GM23338 (cell line): ENCODE measurements at places on chromosomes 6 and 20.

DNA sequence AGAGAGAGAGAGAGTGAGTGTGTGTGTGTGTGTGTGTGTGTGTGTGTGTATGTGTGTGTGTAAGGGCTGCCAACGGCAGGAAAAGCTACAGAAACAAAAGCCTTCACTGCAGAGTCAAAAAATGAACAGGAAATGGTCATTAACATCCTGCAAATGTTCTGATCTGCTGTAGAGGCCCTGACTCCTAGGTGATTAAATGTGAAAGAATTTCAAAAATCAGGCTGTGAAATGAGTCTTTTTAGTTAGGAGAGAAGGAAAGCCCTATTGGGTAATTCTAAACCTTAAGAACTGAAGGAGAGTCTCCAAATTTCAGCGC is 166.5 kb upstream of the MYLIP start:
- DNase-seq = peak; percentile 2

DNA sequence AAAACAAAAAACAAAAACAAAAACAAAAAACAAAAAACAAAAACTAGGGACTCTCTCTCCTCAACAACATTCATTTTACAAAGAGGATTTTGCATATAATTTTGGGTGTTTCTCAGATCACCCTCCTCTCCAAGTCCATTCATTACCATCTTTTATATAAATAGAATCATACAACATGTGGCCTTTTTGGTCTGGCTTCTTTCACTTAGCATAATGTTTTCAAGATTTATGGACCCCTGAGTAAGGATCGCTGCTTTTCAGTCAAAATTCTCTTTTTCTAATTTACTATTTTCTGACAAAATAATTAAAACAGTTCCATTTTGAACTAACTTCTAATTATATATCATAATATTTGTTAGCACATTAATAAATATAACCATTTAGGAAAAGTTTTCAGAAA is 94.8 kb downstream of the UBE3D start:
- DNase-seq = no peak

- DNase-seq = no peak
Observed at GRCh38 chr6:43115365-43115764, 39.3 kb downstream of the PTK7 start.

GRCh38 chr20:41064377-41064776 is 35.8 kb downstream of the TOP1 start:
- DNase-seq = no peak

GRCh38 chr6:155436981-155437749 is 18.5 kb downstream of the NOX3 start:
- DNase-seq = no peak
